ENCODE measurements at places on chromosomes 1 and 21.

GRCh38 chr1:225660544-225660946 is 7.6 kb upstream of the ENAH start:
- no peak for DNase-seq

DNA sequence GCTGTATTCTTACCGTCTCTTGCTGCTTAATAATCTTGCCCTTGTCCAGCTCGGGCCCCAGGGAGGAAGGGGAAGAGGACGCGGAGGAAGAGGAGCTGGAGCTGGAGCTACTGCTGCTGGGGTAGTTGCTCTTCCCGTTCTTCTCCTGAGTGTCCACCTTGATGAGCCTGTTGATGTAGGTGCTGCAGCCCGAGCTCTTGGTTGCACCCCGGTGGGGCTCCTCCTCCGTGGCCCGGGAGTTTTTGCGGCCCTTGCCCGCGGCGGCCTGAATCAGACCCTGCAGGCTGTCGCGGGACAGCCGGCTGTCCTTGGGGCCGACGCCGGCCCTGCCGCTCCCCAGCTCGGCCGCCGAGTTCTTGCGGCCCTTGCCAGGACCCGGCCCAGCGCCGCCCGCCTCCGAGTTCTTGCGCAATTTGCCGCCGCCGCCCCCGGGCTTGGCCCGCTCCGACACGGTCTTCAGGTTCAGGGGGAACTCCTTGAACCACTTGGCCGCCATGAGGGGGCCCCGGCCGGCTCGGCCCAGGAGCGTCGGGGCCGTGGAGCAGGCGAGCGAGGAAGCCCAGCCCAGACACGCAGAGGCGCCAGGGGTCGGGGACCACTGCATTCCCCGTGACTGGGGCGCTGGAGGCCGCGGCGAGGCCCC is 475 bp upstream of the TDRD10 start:
- DNase-seq, result peak; percentile 83

DNA sequence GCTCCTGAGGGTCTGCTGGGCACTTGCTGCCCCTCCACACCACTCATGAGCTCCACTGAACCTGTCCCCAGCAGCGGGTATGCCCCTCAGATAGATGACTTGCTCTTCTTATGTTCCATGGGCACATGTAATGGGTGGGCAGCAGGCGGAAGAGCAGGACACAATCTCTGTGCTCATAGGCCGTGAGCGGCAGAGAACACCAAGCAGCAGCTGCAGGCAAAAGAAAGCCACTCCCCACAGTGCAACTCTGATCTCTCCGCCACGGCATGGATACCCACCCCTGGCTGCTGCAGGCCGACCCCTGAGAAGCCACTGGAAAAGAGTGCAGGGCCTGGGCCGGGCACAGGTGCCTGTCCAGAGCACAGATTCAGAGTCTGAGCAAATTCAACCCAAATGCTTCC is 135.2 kb upstream of the RUNX3 start:
- DNase-seq, result no peak

DNA sequence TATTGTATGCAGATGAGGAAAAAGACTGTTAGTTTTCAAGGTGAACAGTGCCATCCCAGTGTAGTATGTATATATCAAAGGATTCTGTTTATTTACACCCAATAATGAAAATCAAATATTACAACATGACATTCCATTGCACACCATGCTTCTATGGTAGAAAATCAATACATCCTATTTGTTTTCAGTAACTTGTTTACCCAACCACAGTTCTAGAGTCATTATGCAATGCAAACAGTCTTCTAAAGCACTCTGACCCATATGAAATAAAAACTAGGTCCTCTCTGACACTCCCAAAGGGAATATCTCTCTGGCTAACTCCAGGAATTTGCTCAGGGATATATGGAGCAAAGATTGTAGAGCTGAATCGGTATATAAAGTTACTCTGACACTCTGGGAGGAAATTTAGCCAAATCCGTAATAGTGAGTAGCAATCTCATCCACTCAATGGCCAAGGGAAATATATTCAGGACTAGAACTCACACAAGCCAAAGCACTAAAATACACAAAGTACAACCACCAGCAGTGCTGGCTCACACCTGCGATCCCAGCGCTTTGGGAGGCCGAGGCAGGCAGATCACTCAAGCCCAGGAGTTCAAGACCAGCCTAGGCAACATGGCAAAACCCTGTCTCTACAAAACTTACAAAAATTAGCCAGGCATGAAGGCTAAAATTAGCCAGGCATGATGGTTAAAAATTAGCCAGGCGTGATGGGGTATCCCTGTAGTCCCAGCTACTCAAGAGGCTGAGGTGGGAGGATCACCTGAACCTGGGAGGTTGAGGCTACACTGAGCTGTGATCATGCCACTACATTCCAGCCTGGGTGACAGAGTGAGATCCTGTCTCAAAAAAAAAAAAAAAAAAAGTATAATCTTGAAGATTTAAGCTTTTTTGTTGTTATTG is 75.2 kb downstream of the RERE start:
- DNase-seq, result no peak

DNA sequence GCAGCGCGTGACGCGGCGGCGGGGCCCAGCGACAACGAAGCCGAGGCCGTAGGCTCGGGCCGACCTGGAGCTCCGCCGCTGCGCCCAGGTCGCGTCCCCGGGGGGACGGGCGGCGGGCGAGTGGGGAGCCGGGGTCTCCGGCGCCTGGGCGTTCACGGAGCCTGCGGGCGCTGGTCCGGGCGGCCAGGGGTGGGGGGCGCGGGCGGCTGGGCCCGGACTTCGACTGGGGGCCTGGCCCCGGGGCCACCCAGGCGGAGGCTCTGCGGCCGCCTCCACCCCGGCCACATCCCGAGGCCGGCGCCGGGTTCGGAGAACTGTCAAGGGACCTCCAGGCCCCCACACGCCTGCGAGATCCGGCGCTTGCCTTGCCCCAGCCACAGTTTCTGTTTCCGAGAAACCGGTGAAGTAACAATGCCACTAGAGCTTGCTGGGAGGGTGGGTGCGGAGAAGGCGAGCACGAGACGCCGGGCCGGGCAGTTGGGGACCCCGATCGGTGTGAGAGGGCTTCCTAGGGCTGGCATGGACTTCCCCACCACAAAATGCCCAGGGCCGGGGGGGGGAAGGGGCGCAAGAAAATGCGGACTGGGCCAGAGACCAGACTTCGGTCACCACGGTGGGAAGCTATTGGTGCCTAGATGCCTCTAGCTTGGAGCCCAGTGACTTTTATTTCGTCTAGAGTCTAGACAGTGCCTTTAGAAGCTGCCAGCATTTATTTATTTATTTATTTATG is 501 bp downstream of the FBXO6 start:
- DNase-seq, result peak; percentile 56

GRCh38 chr1:182795563-182796228 is 6.1 kb downstream of the NPL start:
- DNase-seq, result no peak

- peak; percentile 13 for DNase-seq
These were observed 303.8 kb upstream of the LRRC7 start for GRCh38 chr1:69263921-69264391.

- no peak for DNase-seq
These were observed 39.7 kb upstream of the SDC3 start for GRCh38 chr1:30948278-30948677.

- peak; percentile 58 for DNase-seq
These were observed 25.0 kb upstream of the LAPTM5 start for GRCh38 chr1:30782361-30783255.

GRCh38 chr1:5725406-5725805 is 266.8 kb downstream of the NPHP4 start:
- no peak for DNase-seq

DNA sequence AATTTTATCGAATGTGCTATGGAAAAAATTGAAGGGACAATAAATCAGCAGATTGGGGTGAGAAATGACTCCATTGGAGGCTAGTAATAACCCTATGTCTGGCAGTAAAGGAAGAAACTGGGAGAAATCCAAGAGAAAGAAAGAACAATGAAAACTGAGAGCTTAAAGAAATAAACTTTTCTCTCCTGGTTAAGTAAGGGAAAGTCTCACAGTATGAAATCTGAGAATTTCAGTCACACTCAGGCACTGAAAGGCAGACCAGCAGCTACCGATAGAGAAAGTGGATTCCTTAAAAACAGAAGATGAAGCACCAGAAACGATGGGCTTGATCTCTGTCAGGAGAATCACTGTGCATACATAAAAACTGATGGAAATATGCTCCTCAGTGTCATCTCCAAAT is 404.2 kb downstream of the PLPP3 start:
- no peak for DNase-seq

DNA sequence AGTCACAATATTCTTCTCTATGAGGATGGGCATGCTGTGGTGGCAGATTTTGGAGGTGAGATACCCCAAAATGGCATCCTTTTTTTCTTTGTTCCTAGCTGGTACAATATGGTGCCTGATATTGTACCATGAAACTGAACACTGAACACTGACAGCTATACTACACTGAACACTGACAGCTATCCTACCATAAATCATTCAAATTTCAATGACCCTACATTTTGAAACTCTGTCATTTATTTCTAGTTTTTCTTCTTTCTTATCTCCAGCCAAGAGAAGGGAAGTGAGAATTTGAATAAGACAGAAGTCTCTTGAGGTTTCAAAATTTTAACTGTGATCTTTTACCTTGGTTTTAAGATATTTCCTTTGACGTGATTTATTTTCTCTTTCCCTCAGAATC is 76.3 kb downstream of the LRRC53 start:
- DNase-seq, result no peak

DNA sequence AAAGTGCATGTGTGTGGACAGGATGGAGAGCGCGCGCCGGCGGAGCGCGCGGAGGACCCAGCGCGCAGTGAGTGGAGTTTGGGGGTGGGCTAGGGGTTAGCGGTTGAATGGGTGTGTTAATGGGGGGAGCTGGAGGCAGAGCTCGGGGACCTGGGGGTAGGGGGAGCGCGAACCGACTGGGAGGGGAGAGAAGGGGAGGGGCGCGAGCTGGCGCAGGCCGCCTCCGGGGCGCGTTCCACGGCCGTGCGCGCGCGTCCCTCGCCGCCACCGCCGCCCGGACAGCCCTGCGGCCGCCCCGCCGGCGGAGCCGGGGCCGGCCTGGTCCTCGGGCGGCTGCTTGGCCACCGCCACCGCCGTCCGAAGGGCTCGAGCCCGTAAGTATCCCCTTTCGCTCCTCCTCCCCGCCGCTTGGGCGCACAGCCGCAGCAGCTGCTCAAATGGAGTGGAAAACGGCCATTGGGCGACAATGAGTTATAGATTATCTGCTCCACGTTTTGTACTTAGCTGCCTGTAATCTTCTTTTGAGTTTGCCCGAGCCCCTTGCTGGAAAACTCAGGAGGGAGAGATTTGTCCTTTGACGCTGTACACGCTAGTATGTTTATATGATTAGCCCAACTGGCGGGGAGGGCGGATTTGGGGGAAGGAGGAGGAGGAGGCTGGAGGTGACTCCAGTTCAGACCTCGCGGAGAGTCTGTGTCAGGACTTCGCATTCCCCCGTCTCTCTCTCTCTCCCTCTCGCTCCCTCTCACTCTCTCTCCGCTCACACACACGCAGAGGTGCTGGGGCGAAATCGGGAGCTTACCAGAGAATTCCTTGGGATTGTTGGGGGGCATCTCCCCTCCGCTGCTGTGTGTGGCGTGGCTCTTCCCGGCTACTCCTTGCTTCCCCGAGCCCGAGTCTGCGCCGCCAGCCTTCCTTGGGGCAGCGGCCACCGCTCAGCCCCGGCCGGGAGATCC is at the start of gene ADGRL2:
Gene ADGRL2 (plus strand): TSS at position 240 of the 956 bp plus-strand sequence. CDS start 36,051 bp downstream, outside the sequence.
- DNase-seq, result peak; percentile 83

- no peak for DNase-seq
These were observed 26.5 kb downstream of the TRIM45 start for GRCh38 chr1:117094841-117095604.

- no peak for DNase-seq
These were observed 44.4 kb upstream of the DHCR24 start for GRCh38 chr1:54931275-54931840.

- no peak for DNase-seq
These were observed 66.8 kb downstream of the COLGALT2 start for GRCh38 chr1:183970516-183971300.

DNA sequence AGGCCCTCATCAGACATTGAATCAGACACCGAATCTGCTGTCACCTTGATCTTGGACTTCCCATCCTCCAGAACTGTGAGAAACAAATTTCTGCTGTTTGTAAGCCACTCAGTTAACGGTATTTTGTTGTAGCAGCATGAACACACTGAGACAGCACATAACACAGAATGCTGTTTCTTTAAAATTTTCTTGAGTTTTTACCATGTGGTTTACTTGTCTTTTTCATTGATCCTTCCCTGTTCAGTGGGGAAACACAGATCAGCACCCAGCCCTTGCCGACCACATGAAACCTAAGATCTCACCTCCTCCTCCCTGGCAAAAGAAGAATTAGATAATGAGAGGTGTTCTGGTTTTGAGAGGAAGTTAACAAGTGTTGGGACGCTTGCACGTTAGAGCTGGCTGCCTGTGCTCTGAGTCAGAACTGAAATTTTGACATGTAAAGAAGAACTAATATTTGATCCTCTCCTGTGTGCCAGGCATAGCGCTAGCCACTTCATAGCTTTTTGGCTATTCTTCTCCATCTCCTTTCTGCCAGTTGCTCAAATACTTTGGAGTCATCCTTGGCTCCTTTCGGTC is 179.6 kb downstream of the DHRS3 start:
- no peak for DNase-seq

- no peak for DNase-seq
These were observed 43.8 kb upstream of the KCNE2 start for GRCh38 chr21:34320011-34320410.

GRCh38 chr1:199168888-199169585 is 530.2 kb downstream of the PTPRC start:
- no peak for DNase-seq

DNA sequence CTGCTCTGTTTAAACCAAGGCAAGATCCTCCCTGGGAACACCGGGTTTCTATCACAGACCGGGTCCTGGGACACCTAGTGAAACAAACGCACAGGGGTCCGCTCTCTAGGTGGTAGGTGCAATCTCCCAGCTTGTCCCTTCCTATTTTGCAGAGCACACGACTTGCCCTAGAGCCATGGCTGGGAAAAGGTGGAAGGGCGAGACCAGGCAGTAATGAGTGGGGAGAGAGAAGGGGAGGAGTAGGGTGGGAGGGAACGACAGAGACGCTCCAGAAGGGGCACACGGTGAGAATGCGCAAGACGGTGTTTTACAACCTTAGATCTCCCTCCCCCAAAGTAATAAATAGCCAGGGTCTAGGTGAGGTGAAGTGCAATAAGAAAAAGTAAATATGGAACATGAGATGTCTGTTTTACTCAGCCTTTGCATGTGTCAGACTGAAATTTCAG is 9.3 kb upstream of the ARHGAP29 start:
- no peak for DNase-seq

- DNase-seq, result no peak
These were observed 12.4 kb downstream of the KCNA10 start for GRCh38 chr1:110506541-110506940.

DNA sequence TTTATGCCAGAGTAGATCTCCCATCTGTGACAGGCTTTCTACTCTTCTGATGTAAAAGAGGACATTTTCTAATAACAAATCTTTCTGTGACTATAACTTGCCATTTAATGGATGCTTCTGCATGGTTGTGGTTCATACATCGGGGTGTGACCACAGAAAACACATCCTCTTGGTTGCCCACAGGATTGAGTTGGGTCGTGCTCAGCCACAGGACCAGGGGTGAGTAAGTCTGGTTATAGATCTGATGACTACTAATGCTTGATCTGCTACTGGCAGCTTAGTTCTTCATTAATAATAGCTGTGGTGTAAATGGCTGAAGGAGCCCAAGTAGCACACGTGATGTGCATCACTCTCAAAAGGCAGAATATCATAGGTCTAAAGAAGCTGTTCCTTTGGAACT is 328.2 kb downstream of the RWDD3 start:
- no peak for DNase-seq

GRCh38 chr1:158055854-158056253 is 62.4 kb downstream of the KIRREL1 start:
- DNase-seq, result no peak

GRCh38 chr1:15734901-15735300 is 1.2 kb upstream of the SLC25A34 start:
- no peak for DNase-seq

GRCh38 chr21:44551340-44551961 is at the start of gene KRTAP10-2:
Gene KRTAP10-2 (minus strand): TSS chr21:44551505. CDS start chr21:44551458, 47 bp downstream.
- no peak for DNase-seq
